ENCODE measurements at places on chromosomes 6 and 20. TPM values are rescaled to one million over a fixed set of nuclear protein-coding genes. Genes with fewer than 3 reads are reported as not detected.

The UBD gene
- total RNA-seq = not detected

The MRPS18B gene
- total RNA-seq = 69.9 TPM

GRCh38 chr20:51574248-51575033, 31.9 kb upstream of the NFATC2 start:
- peaks cover 19% of the 10 kb centered on the region for H3K4me1 ChIP-seq
- H3K36me3 ChIP-seq = no peaks in the 10 kb centered on the region
- H3K27me3 ChIP-seq = no peaks in the 10 kb centered on the region

DNA sequence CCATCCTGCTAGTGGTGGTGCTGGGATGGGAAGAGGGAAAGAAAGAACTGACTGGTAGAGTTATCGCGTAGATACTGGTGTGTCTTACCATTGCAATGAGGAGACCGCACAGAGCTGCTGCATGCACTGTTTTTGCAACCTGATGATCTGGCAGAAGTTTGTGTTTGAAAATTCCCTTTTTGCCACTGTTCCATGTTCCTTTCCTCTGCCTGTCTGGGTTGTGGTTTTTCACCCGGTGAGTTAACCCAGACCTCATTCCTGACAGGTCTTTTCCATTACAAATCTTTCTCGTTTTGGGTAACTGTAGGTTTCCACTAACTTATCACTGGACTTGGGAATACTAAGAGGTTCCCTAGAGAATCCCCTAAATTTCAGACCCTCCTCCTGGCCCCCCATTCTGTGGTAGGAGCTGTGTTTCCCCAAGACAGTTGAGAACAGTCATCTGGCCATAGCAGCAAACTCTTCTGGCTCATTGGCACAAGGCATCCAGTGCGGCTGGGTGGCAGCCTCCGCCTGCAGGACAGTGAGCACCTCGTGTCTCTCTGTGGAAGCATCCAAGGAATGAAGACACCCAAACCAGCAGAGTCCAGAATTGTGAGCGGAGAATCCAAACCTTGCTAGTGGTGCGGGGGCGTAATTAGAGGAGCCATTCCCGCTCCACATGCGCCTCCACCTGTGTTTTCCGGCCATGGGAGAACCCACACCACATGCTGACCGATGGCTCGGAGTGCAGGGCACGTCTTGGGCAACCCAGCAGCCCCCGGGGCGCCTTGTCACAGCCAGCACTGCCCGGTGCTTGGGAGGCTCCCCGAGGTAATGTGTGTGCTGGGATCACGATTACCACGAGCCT, 32.8 kb downstream of the ERMARD start:
- no peak for DNase-seq
- no peak overlapping the region for H3K4me3 ChIP-seq
- H3K27ac ChIP-seq = no peak overlapping the region

GRCh38 chr6:51118792-51119191, 300.1 kb downstream of the TFAP2B start:
- DNase-seq = peak; percentile 69
- H3K4me1 ChIP-seq = peaks cover 24% of the 10 kb centered on the region
- H3K27me3 ChIP-seq = no peaks in the 10 kb centered on the region
- H3K4me3 ChIP-seq = no peak overlapping the region
- H3K36me3 ChIP-seq = no peaks in the 10 kb centered on the region
- H3K27ac ChIP-seq = peak overlapping the region; percentile 46

- H3K36me3 ChIP-seq = no peaks in the 10 kb centered on the region
- H3K4me1 ChIP-seq = peaks cover 9% of the 10 kb centered on the region
- H3K27me3 ChIP-seq = 0 out of 2 replicates have a peak, but pooled peaks cover 4% of the 10 kb centered on the region
- H3K27ac ChIP-seq = no peak overlapping the region
- no peak for DNase-seq
These were observed 245.9 kb downstream of the DLL1 start for GRCh38 chr6:170044836-170045562.

GRCh38 chr20:4135385-4136077, 120.2 kb upstream of the RNF24 start:
- DNase-seq = peak; percentile 99
- H3K4me1 ChIP-seq = peaks cover 46% of the 10 kb centered on the region
- no peaks in the 10 kb centered on the region for H3K27me3 ChIP-seq
- H3K4me3 ChIP-seq = no peak overlapping the region

- H3K4me1 ChIP-seq = no peaks in the 10 kb centered on the region
- peaks cover 10% of the 10 kb centered on the region for H3K27me3 ChIP-seq
- H3K27ac ChIP-seq = no peak overlapping the region
- no peaks in the 10 kb centered on the region for H3K36me3 ChIP-seq
- no peak for DNase-seq
- H3K4me3 ChIP-seq = no peak overlapping the region
These were observed 212.9 kb upstream of the TBX18 start for GRCh38 chr6:84977363-84977705.

DNA sequence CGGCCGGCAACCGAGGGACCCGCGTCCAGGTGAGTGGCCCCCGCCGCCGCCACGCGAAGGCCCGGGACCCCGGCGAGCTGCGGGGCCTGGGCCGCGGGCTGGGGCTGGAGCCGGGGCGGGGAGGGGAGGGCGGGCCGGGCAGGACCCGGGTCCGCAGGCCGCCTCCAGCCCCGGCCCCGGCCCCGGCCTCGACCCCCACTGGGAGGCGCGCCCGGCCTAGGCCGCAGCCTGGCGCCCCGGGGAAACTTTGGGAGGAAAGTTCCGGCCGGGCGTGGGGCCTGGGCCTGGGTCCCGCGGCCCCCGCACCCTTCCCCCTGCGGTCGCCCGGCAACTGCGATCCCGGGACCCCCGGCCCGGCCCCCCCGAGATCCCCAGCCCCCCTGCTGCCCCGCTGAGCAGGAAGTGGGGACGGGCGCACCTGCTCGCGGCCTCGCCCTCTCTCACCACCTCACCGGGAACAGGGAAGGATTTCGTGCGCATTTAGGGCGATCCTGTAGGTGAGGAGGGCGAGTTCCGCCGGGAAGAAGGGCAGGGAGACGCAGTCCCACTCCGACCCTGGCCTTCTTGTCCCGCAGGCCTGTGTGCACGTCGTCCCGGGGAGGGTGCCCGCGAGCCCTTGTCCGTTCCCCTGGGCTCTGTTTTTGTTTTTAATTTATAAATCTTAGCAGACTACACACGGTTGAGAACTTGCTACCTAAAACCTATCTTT, 402 bp downstream of the OSBPL2 start:
- H3K36me3 ChIP-seq = 0 out of 2 replicates have a peak, but pooled peaks cover 3% of the 10 kb centered on the region
- 0 out of 2 replicates have a peak overlapping the region, but pooled peaks have one; percentile 13 for H3K27ac ChIP-seq

- H3K4me3 ChIP-seq = no peak overlapping the region
- no peaks in the 10 kb centered on the region for H3K36me3 ChIP-seq
- peak; percentile 73 for DNase-seq
- H3K27ac ChIP-seq = no peak overlapping the region
- H3K27me3 ChIP-seq = no peaks in the 10 kb centered on the region
These were observed 159.7 kb upstream of the RPS6KA2 start for GRCh38 chr6:166786704-166787293.

- no peaks in the 10 kb centered on the region for H3K36me3 ChIP-seq
- H3K4me1 ChIP-seq = peaks cover 20% of the 10 kb centered on the region
- H3K27ac ChIP-seq = peak overlapping the region; percentile 63
- H3K27me3 ChIP-seq = no peaks in the 10 kb centered on the region
- peak; percentile 81 for DNase-seq
These were observed 98.3 kb downstream of the ELOVL5 start for GRCh38 chr6:53250176-53251032.

DNA sequence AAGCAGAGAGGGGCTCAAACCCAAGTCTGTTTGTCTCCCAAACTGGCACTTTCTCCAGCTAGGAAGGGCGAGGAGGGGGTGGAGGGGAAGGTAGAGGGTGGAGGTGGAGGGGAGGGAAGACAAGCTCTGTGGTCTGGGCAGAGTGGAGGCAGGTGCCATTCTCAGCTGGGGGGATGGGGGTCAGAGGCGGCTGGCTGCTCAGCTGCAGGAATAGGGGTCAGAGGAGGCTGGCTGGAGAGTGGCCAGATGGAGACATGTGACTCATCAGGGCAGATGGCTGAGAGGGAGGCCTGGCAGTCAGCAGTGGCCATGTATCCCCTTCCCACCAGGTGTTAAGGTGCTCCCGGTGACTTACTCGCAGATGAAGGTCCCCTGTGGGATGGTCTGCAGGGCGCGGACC, 3.5 kb upstream of the SLC44A4 start:
- H3K36me3 ChIP-seq = peaks cover 48% of the 10 kb centered on the region
- DNase-seq = no peak
- H3K27ac ChIP-seq = no peak overlapping the region
- H3K27me3 ChIP-seq = no peaks in the 10 kb centered on the region
- peaks cover 20% of the 10 kb centered on the region for H3K4me1 ChIP-seq

GRCh38 chr20:17505636-17506517, 25.3 kb downstream of the BFSP1 start:
- peak; percentile 30 for DNase-seq
- H3K36me3 ChIP-seq = no peaks in the 10 kb centered on the region
- peak overlapping the region; percentile 80 for H3K4me3 ChIP-seq
- H3K27ac ChIP-seq = no peak overlapping the region
- no peaks in the 10 kb centered on the region for H3K27me3 ChIP-seq
- peaks cover 9% of the 10 kb centered on the region for H3K4me1 ChIP-seq

DNA sequence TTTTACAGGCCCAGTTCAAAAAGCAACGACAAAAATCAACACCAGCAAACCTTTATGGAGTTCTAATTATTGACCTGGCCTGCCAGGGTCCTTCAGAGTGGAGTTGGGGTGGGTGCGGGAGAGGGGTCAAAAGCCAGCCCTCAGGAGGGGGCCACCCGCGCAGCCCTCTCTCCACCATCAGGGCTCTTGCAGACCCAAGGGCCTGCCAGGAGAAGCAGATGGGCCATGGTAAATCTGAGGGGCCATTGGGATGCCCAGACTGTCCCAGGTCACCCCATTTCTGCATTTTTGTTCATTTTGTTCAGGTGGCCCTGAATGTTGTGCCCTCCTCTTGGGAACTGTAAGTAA, 88.4 kb downstream of the DHX35 start:
- no peaks in the 10 kb centered on the region for H3K27me3 ChIP-seq
- DNase-seq = no peak
- H3K4me1 ChIP-seq = 0 out of 2 replicates have a peak, but pooled peaks cover 4% of the 10 kb centered on the region
- H3K27ac ChIP-seq = no peak overlapping the region
- peak overlapping the region; percentile 87 for H3K4me3 ChIP-seq

GRCh38 chr6:157412791-157413190, 31.8 kb downstream of the ZDHHC14 start:
- DNase-seq = no peak
- no peak overlapping the region for H3K27ac ChIP-seq
- no peaks in the 10 kb centered on the region for H3K36me3 ChIP-seq

- no peak for DNase-seq
- H3K4me3 ChIP-seq = no peak overlapping the region
- H3K4me1 ChIP-seq = no peaks in the 10 kb centered on the region
- no peak overlapping the region for H3K27ac ChIP-seq
These were observed 45.4 kb upstream of the MOCS1 start for GRCh38 chr6:39979461-39980328.

The NNAT gene
- not detected for total RNA-seq

The SLC22A16 gene
- not detected for total RNA-seq

The LYRM2 gene
- 11.2 TPM for total RNA-seq

- DNase-seq = no peak
- no peaks in the 10 kb centered on the region for H3K4me1 ChIP-seq
- H3K4me3 ChIP-seq = no peak overlapping the region
- H3K36me3 ChIP-seq = no peaks in the 10 kb centered on the region
- H3K27ac ChIP-seq = no peak overlapping the region
These were observed 736.9 kb downstream of the QKI start for GRCh38 chr6:164151161-164152120.

DNA sequence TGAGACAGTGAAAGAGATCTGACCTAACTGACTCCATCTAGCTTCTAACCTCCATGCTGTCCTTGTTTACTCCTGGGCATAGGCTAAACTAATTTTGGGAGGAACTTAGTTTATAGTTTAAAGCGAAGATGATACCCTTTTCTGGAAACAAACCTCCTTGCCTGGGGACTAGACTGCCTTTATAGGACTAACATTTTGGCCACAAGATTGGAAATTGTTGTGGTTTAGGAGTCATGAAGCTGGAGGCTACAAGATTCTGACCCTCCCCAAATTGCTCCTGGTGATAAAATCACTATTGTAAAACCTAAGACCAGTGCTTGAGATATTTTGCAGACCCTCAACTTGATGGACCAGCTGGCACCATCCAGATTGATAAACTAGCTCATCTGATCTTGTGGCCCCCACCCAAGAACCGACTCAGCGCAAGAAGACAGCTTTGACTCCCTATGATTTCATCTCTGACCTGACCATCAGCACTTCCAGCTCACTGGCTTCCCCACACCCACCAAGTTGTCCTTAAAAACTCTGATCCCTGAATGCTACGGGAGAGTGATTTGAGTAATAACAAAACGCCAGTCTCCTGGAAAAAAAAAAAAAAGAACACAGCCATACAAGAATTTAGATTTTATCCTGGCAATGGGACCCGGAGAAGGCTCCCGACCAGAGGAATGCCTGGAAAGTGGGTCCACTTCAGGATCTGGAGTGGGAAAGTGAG, 63.0 kb downstream of the ABHD12 start:
- no peaks in the 10 kb centered on the region for H3K36me3 ChIP-seq
- no peak for DNase-seq
- no peaks in the 10 kb centered on the region for H3K27me3 ChIP-seq
- H3K4me1 ChIP-seq = no peaks in the 10 kb centered on the region
- no peak overlapping the region for H3K27ac ChIP-seq
- no peak overlapping the region for H3K4me3 ChIP-seq

GRCh38 chr6:124949706-124950105, 12.5 kb upstream of the RNF217 start:
- DNase-seq = no peak
- no peak overlapping the region for H3K4me3 ChIP-seq
- H3K4me1 ChIP-seq = peaks cover 16% of the 10 kb centered on the region
- no peak overlapping the region for H3K27ac ChIP-seq
- no peaks in the 10 kb centered on the region for H3K36me3 ChIP-seq

GRCh38 chr6:20709451-20709850, 175.2 kb downstream of the CDKAL1 start:
- H3K27ac ChIP-seq = no peak overlapping the region
- H3K36me3 ChIP-seq = no peaks in the 10 kb centered on the region
- no peaks in the 10 kb centered on the region for H3K27me3 ChIP-seq
- no peak for DNase-seq

The HRH3 gene
- not detected for total RNA-seq

DNA sequence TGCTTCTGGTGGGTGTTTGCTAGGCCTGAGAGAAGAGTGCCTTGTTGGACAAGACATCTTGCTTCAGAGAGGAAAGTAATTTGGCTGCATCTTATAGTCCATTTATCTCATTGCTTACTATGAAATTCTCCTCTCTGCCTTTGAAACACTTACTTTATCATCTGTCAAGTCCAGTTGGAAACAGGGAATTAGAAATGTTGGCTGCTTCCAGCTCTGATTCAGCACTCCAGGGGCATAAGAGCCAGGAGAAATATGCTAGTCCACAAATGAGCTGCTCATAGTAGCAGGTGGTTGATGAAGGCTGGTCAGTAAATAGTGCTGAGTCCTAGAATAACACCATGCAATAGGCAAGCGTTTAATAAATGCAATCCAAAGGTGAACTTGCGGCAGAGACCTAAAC, 227.1 kb downstream of the SLC35F1 start:
- H3K27me3 ChIP-seq = no peaks in the 10 kb centered on the region
- DNase-seq = no peak
- no peaks in the 10 kb centered on the region for H3K4me1 ChIP-seq
- H3K4me3 ChIP-seq = no peak overlapping the region
- H3K36me3 ChIP-seq = no peaks in the 10 kb centered on the region

- H3K36me3 ChIP-seq = no peaks in the 10 kb centered on the region
- no peak overlapping the region for H3K4me3 ChIP-seq
- no peak overlapping the region for H3K27ac ChIP-seq
- DNase-seq = no peak
These were observed 1719.3 kb downstream of the HACE1 start for GRCh38 chr6:103140308-103141027.

- no peaks in the 10 kb centered on the region for H3K36me3 ChIP-seq
- 0 out of 2 replicates have a peak, but pooled peaks cover 2% of the 10 kb centered on the region for H3K4me1 ChIP-seq
- no peaks in the 10 kb centered on the region for H3K27me3 ChIP-seq
- H3K27ac ChIP-seq = no peak overlapping the region
- DNase-seq = peak; percentile 22
These were observed 48.6 kb downstream of the ABHD12 start for GRCh38 chr20:25341716-25342680.

- H3K27ac ChIP-seq = no peak overlapping the region
- H3K4me1 ChIP-seq = no peaks in the 10 kb centered on the region
- H3K27me3 ChIP-seq = peaks cover 60% of the 10 kb centered on the region
- no peak for DNase-seq
These were observed 159.5 kb downstream of the SOD2 start for GRCh38 chr6:159533568-159533967.

Measured in PC-3 (cell line).